ENCODE measurements at places on chromosomes 13 and 19. TPM values are rescaled to one million over a fixed set of nuclear protein-coding genes. Genes with fewer than 3 reads are reported as not detected.

FGF14 gene
- 0.34 TPM for total RNA-seq

CACNG6 gene
- total RNA-seq: 0.69 TPM

LGALS14 gene
- not detected for total RNA-seq

CGB7 gene
- total RNA-seq: not detected

HIPK4 gene
- under 0.01 TPM for total RNA-seq

PSG11 gene
- total RNA-seq: not detected

ZNF433 gene
- 1.4 TPM for total RNA-seq

SERPINE3 gene
- not detected for total RNA-seq

CAB39L gene
- total RNA-seq: 7.6 TPM

DHDH gene
- not detected for total RNA-seq

IL17D gene
- total RNA-seq: 1.5 TPM

RPL13A gene
- total RNA-seq: 4,546 TPM

ADGRE2 gene
- under 0.01 TPM for total RNA-seq

ZNF85 gene
- total RNA-seq: 10.4 TPM

ZNF790 gene
- 10.3 TPM for total RNA-seq

OR7A5 gene
- not detected for total RNA-seq
